ENCODE measurements at places on chromosomes 13 and 19. TPM values are rescaled to one million over a fixed set of nuclear protein-coding genes. Genes with fewer than 3 reads are reported as not detected.

C19orf18 gene
- 1.3 TPM for total RNA-seq

SIGLEC12 gene
- 1.9 TPM for total RNA-seq

MATK gene
- 3.3 TPM for total RNA-seq

ZNF211 gene
- total RNA-seq: 6.8 TPM

TUBB4A gene
- 0.48 TPM for total RNA-seq

KCTD12 gene
- 121 TPM for total RNA-seq

SMAD9 gene
- 9.0 TPM for total RNA-seq

CGB8 gene
- not detected for total RNA-seq

HTR2A gene
- 1.4 TPM for total RNA-seq

ZNF358 gene
- 59.1 TPM for total RNA-seq

LGALS4 gene
- total RNA-seq: 3.5 TPM

C19orf53 gene
- total RNA-seq: 71.5 TPM

ACER1 gene
- total RNA-seq: not detected

ZNF548 gene
- total RNA-seq: 13.9 TPM

AMER2 gene
- total RNA-seq: 0.03 TPM

WDR62 gene
- 0.32 TPM for total RNA-seq

ZNF227 gene
- total RNA-seq: 13.8 TPM

LILRA2 gene
- total RNA-seq: 10.0 TPM

SLC25A30 gene
- total RNA-seq: 30.5 TPM

All from mesenteric fat pad (tissue), 1 donor.